NCI-H524 treated with DMSO at 0.1 percent for 48 hours (cell line): ENCODE measurements at places on chromosomes 2 and 18.

GRCh38 chr2:236546561-236547002 lies 23.0 kb upstream of the ACKR3 start:
- no peak for DNase-seq

DNA sequence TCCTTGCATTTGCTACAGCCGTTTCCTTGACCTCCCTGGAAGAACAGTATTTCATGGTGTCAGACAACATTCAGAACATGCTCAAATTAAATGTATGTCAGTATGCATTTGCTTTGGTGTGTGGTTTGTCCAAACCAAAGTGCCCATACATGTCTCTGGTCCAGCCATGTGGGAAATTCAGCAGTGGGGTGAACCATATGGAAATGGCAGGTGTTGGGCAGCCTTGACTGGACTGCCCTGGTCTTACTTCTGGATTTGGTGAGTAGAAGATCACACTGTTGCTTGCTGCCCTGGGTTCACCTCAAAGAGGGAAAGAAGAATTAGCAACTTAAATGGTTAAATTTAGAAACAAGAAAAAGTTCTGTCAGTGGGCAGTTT lies 84.5 kb downstream of the MSH2 start:
- DNase-seq, result no peak

DNA sequence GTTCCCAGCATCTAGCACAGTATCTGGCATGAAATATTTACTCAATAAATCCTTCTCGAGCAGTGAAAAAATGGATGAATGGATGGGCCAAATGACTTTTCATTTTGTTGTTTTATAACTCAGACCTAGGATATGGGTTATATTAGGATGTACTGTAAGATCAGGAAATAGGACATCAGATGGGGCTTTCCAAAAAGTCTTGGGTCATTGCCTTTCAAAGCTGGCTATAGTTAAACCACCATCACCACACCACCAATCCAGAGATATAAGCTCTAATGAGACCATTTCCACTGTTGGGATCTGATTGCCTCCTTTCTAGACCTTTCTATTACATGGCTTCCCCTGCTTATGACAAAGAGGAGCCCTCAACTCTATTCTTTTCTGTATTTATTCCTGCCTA lies 525.0 kb upstream of the TCF4 start:
- DNase-seq, result no peak

DNA sequence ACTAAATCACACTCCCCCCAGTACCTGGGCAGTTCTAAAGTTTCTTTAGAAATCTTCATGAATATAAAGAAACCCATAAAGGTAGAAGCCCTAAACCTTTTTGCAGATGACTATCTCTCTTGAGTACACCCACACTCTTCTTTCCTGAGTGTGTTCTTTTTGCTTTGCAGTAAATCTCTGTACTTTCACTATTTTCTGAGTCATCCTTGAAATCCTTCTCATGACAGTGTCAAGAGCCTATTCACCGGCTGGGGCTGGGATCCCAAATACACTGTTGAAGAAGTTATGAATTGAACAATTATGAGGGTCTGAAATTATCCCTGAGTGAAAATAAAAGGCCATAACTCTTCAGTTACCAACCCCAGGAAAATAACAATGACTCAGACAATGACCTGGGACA lies 133.9 kb upstream of the CCDC195 start:
- DNase-seq, result no peak

DNA sequence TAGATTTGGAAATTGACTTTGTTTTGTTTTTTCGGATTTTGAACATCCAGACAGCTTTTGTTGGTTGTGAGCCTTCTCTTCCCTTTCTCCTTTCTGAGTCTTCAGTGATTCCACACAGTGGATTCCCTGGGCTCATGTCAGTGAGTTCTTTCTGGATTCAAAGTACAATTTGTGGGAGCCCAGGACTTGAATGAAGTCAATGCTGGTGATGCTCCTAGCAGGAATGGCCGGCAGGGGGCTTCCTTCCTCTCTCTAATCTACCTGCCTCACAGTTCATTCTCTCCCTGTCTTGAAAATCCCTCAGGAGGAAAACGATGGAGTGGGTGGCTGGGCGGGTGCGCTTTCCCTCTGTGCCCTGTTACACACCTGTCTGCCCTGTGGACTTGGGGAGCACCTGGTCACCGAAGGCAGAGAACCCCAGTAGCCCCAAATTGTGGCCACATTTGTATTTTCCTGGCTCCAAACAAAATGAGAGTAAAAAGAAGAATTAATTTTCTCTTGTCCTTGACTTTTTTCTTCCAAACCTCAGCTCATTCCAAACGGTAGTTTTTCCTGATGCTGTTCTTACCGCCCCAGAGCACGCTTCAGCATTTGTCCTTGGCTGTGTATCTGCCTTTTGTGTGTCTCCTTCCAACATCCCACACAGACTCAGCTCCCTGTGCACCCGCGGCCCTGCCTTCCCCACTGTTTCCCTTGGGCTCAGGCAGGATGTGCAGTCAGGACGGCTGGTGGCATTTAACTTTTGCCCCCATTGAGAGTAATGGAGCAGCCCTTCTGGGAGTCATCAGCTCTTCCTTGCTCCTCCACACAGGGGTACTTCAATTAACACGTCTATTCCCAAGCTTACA lies 86.6 kb downstream of the MARCO start:
- DNase-seq, result no peak

DNA sequence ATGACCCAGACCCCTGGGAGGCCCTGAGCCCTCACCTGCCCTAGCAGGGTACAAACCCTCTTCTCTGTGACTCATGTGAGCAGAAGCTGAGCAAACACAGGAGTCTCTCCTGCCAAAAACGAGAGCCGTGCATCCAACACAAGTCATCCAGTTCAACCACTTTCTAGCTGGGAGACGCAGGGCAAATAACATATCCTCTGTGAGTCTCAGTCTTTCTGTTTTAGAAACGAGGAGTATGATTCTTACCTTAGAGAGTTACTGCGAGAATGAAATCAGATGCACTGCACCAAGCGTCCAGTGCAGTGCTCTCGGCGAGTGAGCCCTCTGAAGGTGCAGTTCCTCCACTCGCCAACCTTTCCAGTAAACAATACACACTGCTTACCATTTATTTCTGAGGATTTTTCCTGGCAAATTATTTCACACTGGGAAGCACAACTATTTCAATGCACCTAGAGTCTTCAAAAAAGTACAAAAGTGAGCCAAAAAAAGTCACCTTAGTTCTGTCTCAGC lies 331.8 kb upstream of the MYT1L start:
- no peak for DNase-seq

- no peak for DNase-seq
These were observed 27.2 kb upstream of the CDH2 start for GRCh38 chr18:28204154-28204553.

- DNase-seq, result no peak
These were observed 64.3 kb upstream of the RBMS1 start for GRCh38 chr2:160557903-160558302.

DNA sequence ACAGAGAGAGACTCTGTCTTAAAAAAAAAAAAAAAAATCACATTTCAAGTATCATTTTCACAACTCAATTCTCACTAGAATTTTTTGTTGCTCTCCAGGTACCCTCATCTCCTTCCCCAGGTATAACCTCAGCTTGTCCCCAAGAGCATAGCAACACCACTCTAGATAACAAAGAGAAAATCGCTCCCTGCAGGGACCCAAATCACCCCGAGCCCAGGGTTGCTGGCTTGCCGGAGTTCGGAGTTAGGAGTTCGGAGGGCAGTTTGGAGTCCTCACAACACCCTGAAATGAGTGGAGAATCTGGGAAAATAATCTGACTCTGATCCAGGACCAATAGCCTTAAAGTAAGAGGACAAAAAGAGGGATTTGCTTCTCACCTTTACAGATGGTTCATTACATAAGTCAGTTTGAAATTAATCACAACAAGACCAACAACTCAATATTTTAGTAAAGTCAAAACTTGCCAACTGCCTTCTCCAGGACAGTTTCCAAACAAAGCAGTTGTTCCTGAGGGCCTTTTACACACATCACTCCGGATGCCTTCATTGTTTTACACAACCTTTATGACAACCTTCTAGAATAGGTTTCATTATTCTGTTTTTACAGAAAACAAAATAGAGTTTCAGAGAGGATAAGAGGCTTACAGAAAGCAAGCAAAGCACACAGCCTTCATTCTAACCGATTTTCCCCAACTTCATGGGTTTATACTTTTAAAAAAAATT lies 59.1 kb downstream of the C2orf76 start:
- DNase-seq, result no peak

DNA sequence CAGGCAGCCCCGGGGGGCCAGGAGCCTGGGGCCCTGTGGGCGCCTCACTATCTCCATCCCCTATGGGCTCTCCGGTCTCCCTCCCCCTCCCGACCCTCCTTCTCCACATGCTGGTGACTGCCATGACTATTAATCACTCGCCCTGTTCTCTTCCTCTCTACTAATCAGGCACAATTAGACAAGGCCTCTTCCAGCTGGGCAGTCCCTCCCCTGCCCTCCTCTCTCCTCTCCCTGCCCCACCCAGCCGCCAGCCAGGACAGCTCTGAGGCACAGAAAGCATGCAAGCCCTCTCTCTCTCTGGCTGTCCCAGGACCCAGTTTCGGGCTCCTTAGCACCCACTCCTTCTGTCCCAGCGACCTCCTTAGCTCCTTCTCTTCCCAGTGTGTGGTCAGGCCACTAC lies 5.8 kb downstream of the ASIC4 start:
- no peak for DNase-seq

DNA sequence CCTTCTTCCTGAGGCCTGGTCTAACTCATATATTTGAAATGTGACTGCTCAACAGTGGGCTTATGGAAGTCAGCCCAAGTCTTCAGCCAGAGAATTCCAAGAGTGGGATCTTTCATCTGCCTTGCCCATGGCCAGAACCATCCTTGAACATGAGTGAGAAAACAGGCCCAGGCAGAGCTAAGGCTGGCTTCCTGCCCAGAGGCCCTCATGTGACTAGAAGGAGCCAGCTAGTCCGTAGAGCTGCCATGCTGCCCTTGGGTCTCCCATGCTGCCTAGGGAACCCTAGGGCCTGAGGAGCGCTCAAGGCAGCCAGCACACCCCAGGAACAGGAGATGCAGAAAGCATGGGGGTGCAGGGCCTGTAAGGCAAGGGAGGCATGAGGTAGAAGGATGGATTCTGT lies 203.6 kb downstream of the FHOD3 start:
- no peak for DNase-seq

- no peak for DNase-seq
These were observed 678.0 kb downstream of the ZEB2 start for GRCh38 chr2:143841935-143842334.

- DNase-seq, result no peak
These were observed 108.6 kb downstream of the STRN start for GRCh38 chr2:36857713-36858112.

DNA sequence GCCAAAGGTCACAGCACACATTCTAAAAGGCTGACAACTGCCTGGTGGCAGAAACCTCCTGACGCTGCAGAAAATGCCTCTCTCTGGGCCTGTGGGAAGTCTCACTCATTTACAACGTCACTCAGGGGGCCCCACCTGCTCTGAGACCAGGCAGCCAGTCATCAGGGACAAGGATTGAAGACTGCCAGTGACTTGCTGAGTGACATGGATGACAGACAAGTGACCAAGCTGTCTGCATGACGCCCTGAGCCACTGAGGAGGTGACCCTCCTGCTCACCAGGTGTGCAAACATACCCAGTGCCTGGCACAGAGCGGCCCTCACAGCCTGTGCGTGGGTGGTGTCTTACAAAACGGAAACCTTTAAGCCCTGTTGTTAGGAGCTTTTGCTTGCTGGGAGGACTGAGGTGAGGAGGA lies 392.4 kb downstream of the TNS1 start:
- no peak for DNase-seq

GRCh38 chr2:173441222-173441621 lies 86.5 kb downstream of the CDCA7 start:
- peak; percentile 28 for DNase-seq

GRCh38 chr2:159695795-159696448 lies 16.4 kb upstream of the MARCHF7 start:
- DNase-seq, result no peak

GRCh38 chr2:240839152-240840143 lies 19.4 kb upstream of the KIF1A start:
- DNase-seq, result no peak

GRCh38 chr18:10064267-10064666 lies 150.5 kb downstream of the VAPA start:
- no peak for DNase-seq

- no peak for DNase-seq
These were observed 91.1 kb downstream of the MEP1B start for GRCh38 chr18:32280911-32281310.

DNA sequence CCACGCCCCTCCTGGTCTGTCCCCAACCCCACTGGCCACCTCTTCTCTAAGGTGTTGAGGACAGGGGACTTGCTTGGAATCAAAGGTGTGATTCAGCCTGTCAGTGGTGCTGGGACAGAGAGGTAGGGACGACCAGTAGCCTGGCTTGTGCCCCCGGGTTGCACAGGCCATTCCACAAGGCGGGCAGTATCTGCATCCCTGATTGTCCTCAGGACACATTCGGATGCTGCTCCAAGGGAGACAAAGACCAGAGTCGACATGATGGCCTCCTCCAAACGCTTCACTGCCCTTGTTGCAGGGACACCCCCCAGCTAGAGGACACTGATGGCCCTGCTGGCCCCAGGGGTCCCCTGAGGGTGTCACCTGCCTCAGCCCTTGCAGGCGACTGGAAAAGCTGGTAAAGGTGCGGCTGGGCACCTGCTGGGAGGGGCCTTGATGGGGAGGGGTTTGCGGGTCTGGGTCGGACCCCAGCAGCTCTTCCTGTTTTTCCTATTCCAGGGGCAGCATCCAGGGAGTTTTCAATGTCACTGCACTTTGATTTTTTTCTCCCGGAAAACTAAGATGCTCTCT lies 98.0 kb downstream of the PTGR3 start:
- no peak for DNase-seq

- no peak for DNase-seq
These were observed 34.7 kb upstream of the CALCRL start for GRCh38 chr2:187482796-187483195.

DNA sequence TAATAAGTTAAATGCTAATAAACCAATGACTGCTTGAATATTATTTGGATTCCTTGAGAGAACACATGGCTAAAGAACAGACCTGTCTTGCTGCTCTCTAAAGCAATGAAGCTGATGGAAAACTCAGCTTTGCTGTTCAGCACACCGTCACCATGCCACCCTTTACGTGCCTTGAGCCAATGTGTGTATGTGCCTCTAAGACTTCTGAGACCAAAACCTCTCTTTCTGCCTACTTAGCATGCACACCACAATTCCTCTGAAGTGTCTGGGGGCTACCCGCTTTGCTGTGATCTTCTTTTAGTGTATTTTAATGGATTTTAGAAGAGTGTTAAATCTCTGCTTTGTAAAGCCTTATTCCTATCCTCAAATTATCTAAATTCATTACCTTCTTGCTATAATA lies 345.0 kb downstream of the DPP10 start:
- DNase-seq, result no peak

- no peak for DNase-seq
These were observed 305.4 kb upstream of the RAB6C start for GRCh38 chr2:129673847-129674711.

DNA sequence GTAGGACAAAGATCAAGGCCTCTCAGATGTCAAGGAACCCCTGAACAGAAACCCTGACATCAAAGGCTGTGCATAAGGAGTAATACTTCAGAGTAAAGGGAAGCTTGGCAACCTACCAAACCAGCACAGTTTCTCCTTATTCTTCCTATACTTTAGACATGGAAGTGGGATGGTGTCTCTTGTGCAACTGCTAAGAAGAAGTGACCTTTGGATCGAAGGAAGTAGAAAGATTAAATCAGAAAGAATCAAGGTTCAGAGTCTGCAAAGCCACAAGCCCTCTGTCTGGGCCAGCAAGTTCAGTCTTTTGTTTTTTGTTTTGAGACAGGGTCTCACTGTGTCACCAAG lies 66.2 kb upstream of the SLC39A10 start:
- DNase-seq, result no peak
